ENCODE measurements at places on chromosomes 1 and 21.

DNA sequence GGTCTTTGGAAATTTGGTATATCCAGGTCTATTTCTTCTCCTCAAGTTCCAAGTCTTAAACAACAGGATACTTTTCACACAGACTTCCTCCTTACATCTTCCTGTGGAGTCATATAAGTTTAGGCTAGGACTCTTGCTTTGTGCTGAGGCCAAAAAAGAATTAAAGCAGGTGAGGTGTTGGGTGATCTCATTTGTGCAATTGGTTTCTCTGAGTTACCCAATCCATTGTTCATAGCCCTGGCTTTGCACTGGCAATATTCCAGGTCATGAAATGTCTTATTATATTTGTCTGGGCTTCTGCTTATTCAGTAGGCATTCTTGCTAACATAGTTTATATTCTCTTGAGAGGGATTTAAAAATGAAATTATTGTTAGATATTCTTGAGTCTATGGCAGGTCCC, 14.1 kb upstream of the KIAA0040 start:
- no peaks in the 10 kb centered on the region for H3K36me3 ChIP-seq
- no peaks in the 10 kb centered on the region for H3K4me1 ChIP-seq
- no peak overlapping the region for H3K27ac ChIP-seq
- H3K4me3 ChIP-seq = no peak overlapping the region
- no peaks in the 10 kb centered on the region for H3K27me3 ChIP-seq

GRCh38 chr1:154448331-154448811, 43.2 kb downstream of the IL6R start:
- no peaks in the 10 kb centered on the region for H3K27me3 ChIP-seq
- H3K4me3 ChIP-seq = no peak overlapping the region
- H3K4me1 ChIP-seq = peaks cover 30% of the 10 kb centered on the region
- peaks cover 9% of the 10 kb centered on the region for H3K36me3 ChIP-seq
- DNase-seq = no peak
- no peak overlapping the region for H3K27ac ChIP-seq

DNA sequence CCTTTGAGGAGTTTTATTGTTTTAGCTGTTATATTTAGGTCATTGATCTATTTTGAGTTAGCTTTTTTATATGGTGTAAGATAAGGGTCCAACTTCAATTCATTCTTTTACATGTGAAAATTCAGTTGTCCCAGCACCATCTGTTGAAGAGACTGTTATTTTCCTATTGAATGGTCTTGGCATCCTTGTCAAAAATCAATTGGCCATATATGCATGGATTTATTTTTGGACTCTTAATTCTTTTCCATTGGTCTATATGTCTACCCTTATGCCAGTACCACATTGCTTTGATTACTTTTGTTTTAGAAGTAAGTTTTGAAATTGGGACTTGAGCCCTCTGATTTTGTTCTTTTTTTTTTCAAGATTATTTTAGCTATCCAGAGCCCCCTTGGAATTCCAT, 35.8 kb upstream of the HUNK start:
- H3K4me1 ChIP-seq = no peaks in the 10 kb centered on the region
- no peak overlapping the region for H3K4me3 ChIP-seq
- DNase-seq = no peak
- no peaks in the 10 kb centered on the region for H3K27me3 ChIP-seq

DNA sequence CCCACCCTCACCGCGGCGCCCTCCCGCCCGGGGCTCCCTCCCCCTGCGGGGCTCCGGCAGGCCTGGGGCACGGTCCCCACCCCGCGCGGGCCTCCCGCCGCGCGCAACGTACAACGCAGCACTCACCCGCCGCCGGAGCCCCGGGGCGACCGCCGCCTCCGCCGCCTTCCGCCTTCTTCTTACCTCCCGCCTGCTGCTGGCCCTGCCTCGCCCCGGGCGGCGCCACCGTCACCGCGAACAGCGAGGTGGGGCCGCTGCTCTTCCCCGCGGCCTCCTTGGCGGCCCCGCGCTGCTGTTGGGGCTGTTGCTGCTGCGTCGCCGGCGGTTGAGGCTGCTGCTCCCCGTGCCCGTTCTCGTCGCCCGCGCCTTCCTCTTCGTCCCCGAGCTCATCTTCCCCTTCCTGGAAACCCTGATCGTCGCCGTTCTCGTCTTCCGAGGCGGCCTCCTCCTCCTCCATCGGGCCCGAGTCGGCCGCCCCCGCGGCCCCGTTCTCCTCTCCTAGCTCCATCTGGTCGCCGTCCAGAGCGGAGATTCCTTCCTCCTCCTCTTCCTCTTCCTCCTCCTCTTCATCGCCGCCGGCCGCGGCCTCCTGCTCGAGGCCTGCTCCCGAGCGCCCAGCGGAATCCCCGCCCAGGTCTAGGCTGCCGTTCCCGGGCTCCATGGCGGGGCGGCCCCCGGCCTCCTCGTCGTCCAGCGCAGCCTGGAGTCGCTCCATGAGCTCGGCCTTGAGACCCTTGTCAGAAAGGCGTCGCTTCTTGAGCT, 671 bp downstream of the HNRNPU start:
- H3K36me3 ChIP-seq = peaks cover 6% of the 10 kb centered on the region
- H3K27me3 ChIP-seq = no peaks in the 10 kb centered on the region
- H3K4me1 ChIP-seq = peaks cover 6% of the 10 kb centered on the region

DNA sequence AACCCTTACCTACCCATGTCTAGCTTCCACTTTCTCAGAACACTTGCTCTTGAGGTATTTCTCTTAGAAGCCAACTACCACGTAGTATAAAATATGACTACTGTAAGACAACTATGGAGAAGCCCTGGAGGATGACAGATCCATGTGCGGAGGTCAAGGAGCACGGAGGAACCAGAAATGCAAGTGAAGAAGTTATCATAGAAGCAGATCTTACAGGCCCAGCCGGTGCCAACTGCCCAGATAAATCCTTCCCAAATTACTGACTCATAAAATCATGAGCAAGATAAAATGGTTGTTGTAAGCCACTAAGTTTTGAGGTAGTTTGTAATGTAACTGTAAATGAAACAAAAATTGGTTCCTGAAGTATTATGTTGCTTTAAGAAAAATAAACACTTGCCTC, 12.6 kb downstream of the GTF2B start:
- peak; percentile 30 for DNase-seq
- H3K27ac ChIP-seq = no peak overlapping the region
- no peaks in the 10 kb centered on the region for H3K4me1 ChIP-seq
- no peaks in the 10 kb centered on the region for H3K27me3 ChIP-seq

Measured in fibroblast of lung (primary cell).